ENCODE measurements at places on chromosomes 2 and 18.

- DNase-seq: no peak
These were observed 76.2 kb downstream of the NRP2 start for GRCh38 chr2:205758500-205758899.

GRCh38 chr2:174673440-174673839 is 75.8 kb upstream of the WIPF1 start:
- DNase-seq: peak; percentile 70

GRCh38 chr2:230861552-230862255 is 3.0 kb upstream of the ITM2C start:
- no peak for DNase-seq

GRCh38 chr18:30444544-30444943 is 598.0 kb downstream of the DSC3 start:
- no peak for DNase-seq

DNA sequence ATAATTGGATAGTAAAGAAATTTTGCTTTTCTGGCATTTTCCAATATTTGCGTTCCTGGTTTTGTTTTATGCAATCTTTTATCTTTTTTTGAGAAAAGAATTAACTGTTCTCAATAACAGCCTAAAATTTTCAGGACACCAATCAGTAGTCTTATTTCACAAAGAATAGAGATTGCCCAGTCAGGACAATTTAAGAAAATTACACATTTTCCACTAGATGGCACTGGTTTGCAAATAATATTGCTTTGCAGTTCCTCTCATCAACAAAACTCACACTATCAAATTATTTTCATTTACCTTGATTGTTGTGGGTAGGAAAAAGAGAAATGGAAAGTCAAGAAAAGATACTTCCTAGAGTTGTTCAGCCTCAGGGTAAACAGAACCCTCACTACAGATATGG is 2.4 kb upstream of the RBM45 start:
- DNase-seq: peak; percentile 17

DNA sequence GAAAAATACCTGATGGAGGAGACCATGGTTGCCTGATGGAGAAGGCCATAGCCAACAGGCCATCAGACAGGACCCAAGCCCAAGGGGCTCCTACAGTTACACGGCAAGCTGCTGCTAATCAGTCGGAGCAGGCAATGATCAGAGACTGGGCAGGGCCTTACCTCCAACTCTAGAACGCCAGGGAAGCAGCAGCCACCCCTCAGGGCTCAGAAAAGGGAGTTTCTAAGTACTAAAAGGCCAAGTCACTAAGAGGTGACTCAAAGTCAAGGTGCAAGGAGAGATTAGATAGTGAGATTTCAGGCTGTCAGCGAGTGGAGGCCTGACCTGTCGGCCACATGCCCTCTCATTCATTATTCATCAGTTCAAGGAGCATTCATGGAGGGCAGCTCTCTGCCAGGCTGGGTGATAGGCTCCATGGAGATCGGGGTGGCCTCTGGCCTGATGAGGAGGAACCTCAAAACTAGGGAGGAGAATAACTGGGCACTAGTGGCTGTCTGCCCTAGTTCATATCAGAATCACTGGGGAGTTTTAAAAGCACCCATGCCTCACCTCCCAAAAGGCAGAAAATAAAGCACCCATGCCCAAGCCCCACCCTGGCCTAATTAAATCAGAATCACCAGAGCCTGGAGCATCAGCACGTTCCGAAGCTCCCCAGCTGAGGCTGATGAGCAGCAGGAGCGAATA is 3.6 kb downstream of the VIL1 start:
- no peak for DNase-seq

DNA sequence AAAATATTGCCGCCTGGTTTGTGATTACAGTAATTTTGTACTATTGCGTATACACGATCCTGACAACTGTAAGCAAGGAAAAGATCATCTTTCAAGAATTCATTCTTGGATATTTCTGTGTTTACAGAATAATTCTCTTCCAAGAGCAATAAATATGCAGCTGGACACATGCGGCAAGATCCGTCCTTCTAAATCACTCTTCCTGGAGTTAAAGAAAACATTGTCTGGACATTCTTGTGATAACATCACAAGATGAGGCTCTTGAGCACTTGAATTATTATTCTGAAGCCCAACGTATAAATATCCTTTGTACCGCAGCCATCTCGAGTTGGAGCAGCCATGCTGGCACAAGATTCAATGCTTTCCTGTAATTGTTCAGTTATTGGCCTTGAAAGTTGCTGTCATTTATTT is 9.9 kb downstream of the FHL2 start:
- peak; percentile 84 for DNase-seq

- DNase-seq: no peak
These were observed 21.0 kb downstream of the MROH2A start for GRCh38 chr2:233799087-233799665.

GRCh38 chr2:101113441-101114267 is 37.5 kb downstream of the TBC1D8 start:
- DNase-seq: peak; percentile 34

DNA sequence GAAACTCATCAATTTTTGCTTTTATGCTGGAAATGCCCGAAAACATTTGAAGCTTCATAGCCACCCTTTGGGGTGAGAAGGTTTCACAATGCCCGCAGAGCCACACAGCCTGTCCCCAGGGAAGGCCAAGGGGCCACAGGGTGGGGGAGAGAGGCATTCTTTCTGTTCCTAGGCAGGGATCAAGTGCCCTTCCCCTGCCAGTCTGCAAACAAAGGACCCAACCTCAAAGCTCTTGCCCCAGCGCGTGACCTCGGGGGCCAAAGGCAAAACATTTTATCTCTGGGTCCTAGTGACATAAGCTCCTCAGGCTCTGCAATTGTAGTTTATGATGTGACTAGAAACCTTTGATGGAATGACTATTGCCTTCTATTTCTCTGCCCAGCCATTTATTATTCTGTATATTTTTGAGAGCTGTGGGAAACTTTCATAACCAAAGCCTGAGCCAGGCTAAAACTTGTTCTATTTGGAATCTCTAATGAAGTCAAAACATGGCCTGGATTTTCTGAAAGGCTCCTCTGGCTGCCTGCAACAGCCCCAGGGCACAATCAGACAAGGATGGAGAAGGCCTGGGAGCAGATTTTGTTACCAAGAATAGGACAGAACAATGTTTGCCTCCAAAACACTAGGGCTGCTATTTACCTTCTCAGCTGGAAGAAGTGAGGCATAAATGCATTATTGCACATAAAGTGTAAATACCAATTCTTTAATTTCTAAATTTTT is 137.2 kb upstream of the KCTD1 start:
- no peak for DNase-seq

- no peak for DNase-seq
These were observed 11.6 kb downstream of the KLHL14 start for GRCh38 chr18:32761231-32761630.

GRCh38 chr2:216944733-216945132 is 84.9 kb upstream of the TNP1 start:
- no peak for DNase-seq

DNA sequence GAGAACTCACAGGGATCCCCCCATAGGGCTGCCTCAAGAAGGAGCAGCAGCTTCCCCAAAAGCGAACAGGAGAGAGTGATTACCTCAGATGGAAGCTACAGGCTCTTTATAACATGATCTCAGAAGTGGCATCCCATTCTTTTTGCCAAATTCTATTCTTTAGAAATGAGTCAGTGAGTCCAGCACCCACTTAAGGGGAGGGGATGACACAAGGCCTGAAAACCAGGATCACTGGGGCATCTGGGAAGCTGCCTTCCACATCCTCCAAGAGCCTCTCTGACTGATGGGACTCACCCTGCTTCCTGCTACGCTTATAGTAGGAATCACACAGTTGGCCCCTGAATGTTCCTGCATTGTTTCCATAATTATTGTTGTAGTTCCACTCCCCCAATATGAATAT is 96.5 kb downstream of the MAPK4 start:
- no peak for DNase-seq

DNA sequence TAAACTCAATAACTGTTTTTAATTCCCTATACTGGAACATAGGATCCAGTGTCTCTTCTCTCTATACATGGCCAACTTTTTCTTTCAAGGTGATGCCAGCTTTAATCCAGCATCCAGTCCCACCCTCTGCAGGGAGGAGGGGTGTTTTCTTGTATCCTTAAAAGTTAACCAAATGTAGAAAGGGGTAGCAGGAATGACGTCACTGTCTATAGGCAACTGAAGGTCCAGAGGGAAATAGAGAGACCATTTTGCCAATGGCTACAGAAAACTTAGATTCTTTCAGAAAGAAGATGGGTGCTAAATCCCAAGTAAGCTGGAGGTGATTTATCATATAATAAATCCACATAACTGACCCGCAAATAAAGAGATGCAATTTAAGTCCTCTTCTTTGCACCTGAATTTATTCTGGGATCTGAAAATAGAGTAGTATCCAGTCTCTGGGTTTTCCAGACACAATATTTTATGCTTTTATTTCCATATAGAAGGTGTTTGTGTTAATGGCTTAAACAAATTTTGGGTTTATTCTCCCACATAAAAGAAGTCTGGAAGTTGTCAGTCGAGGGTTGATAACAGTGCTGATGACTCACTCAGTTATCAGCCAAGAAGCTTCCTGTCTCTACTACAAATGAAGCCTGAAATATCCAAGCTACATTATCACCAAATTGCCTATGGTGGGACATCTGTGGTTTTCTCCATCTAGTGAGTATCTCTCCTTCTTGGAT is 5.7 kb upstream of the DNER start:
- no peak for DNase-seq

DNA sequence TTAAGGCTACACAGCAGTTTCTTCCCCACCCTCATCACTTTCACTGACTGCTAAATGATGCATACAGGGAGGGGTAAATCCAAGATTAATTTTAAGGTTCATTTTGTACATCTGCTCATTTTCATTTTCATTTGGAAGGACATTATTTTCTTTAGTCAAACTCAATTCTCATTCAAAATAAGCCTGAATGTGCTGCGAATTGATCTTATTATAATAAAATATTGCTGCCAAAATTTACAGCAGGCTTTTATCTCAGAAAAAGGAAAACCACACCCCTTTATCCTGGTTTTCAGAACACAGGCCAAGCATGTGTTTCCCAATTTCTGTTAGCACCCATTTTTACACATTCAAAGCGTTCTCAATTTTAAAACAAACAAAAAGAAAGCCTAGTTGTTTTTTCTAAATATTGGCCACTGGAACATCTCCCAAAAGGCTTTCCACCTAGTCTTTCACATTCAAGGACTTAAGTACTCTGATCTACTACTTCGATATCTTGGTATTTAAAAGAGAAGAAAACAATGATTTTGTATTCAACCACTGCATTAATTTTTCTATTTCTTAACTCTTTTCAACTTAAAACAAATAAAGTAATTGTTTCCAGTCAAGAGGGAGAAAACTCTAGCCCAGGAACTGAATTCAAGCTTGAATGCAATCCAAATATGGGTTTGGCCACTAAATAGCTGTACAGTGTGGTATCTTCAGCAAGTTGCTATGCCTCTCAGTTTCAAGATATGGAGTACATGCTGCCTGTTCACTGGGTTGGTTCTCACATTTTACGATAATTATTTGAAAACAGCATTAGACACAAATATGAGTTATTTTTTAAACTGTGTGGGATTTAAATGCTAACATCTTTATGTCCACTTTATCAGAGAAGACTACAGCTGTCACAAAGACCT is 52.5 kb downstream of the CDH2 start:
- no peak for DNase-seq

DNA sequence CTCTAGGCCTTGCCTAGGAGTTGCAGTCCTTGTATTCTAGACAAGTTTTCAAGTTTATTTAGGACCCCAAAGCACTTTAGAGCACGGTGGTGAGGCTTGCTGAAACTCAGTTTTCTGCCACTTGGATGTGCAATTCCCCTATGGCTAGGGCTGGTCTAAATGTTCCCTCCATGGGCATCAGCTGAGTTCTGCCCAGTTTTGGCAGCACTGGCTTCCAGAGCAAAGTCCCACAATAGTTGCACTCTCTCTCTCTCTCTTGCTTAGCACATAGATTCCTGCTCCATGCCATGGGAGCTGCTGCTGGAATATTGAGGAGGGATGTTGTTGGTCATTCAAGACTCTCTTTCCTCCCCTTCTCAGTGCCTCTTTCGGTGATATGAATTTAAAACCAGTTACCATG is 760.2 kb upstream of the SLC39A10 start:
- no peak for DNase-seq

- no peak for DNase-seq
These were observed 158.4 kb downstream of the BCL2 start for GRCh38 chr18:63161032-63161760.

GRCh38 chr2:240564561-240565332 is 3.5 kb upstream of the RNPEPL1 start:
- no peak for DNase-seq

DNA sequence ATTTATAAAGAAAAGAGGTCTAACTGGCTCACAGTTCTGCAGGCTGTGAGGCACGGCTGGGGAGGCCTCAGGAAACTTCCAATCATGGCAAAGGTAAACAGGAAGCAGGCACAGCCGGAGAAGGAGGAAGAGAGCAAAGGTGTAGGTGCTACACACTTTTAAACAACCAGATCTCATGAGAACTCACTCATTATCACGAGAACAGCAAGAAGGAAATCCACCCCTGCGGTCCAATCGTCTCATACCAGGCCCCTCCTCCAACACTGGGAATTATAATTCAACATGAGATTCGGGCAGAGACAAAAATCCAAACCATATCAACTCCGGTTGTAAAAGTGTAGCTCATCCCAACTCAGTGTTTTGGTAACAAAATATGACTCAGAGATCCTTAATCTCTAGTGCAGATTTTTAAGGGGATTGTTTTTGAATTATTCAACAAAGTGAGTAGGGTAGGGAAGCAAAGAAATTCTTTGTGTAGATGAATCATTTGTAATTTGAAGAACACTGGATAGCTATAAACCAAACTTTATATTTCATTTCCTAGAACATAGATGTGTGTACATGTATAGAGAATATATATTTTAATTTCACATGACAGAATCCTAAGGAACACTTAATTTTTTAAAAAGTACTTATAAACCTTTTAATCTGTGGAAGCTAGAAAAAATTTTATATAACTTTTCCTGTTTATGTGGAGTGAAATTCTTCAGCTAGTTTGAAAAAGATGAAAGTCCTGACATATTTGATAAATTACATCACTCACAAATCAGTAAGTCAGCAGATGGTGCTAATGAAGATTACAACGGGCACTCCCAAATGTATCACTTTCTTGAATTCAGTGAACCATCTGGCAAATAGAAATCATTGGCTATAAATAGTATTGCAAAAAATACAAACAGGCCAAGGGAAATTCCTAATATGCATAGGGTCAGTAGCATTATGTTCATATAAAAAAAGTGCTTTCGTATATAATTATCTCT is 130.1 kb downstream of the OLA1 start:
- peak; percentile 73 for DNase-seq

GRCh38 chr2:78355967-78356366 is 669.5 kb upstream of the REG3G start:
- DNase-seq: no peak

DNA sequence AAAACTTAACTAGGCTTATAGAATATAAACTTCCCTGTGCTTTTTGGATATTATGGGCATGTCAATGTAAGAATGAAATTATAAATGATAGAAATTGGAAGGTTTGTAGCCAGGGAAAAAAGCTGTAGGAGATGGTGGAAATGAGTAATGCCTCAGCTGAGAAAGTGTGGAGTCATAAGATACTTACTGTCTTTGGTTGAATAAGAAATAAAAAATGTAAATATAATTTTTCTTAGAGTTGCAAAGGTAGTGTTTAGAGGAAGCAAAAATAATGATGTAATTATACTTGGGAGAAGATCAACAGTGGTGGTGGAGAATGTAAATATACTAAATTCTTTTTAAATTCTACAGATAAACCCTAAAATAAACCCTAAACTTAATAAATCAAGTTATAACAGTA is 26.2 kb upstream of the RND3 start:
- no peak for DNase-seq

GRCh38 chr2:69575926-69576325 is 67.6 kb downstream of the AAK1 start:
- DNase-seq: no peak
